Natural killer cell treated with Interleukin-12 subunit alpha and Interleukin-12 subunit beta and Interleukin-15 and Interleukin-18, amount 100 ng/mL, for 72 hours (primary cell): ENCODE measurements at places on chromosomes 12 and 14. TPM values are rescaled to one million over a fixed set of nuclear protein-coding genes. Genes with fewer than 3 reads are reported as not detected.

DNA sequence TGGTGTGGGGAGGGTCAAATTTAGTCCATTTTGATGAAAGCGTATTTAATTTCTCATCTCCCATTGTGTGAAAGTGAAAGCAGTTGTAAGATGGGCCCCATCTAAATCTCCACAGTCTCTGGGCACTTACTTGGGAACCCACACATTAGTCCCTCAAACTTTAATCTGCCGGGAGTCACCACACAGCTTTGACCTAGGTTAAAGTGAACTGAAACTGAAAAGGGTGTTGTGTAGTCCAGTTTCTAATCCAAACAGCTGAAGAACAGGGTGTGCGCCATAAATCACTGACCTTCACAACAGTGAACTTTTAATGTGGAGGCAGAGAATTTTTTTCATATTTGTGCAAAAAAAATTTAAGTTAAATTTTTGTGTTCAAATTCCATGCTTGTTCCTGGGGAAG, 48.4 kb upstream of the PTPRO start:
- no peak for DNase-seq
- peaks cover 3% of the 10 kb centered on the region for H3K4me1 ChIP-seq
- no peak overlapping the region for H3K27ac ChIP-seq
- H3K27me3 ChIP-seq = peaks cover 10% of the 10 kb centered on the region
- H3K36me3 ChIP-seq = no peaks in the 10 kb centered on the region
- H3K4me3 ChIP-seq = no peak overlapping the region

NTF3 gene
- not detected for total RNA-seq

- H3K4me1 ChIP-seq = peaks cover 11% of the 10 kb centered on the region
- no peak overlapping the region for H3K4me3 ChIP-seq
Measured at GRCh38 chr12:53980802-53981496, 4.0 kb upstream of the HOXC10 start.

DNA sequence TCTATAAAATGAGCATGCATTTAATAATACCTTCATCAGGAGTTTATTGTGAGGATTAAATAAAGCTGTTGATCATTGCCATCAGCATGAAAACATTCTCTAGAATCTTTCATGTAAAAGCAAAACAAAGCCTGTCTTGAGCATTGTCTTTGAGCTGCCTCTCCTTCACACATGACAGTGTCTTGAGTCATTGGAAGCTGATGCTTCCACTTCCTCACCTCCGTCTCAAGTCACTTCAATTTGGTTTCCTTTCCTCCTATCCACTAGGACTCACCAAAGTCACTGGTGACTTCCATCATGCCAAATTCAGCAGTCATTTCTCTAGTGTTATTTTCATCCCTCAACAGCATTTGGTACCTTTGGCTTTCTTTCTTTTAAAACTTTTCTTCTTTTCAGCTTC, 31.6 kb upstream of the MYBPC1 start:
- no peak for DNase-seq
- peaks cover 22% of the 10 kb centered on the region for H3K27me3 ChIP-seq
- H3K36me3 ChIP-seq = no peaks in the 10 kb centered on the region
- no peak overlapping the region for H3K4me3 ChIP-seq

- no peak overlapping the region for H3K4me3 ChIP-seq
- H3K4me1 ChIP-seq = peaks cover 18% of the 10 kb centered on the region
- DNase-seq = no peak
- no peaks in the 10 kb centered on the region for H3K27me3 ChIP-seq
Measured at GRCh38 chr12:46558677-46559076, 186.1 kb upstream of the SLC38A2 start.

GRCh38 chr12:61525331-61525730, 734.9 kb upstream of the USP15 start:
- no peaks in the 10 kb centered on the region for H3K4me1 ChIP-seq
- H3K36me3 ChIP-seq = peaks cover 7% of the 10 kb centered on the region
- no peak overlapping the region for H3K27ac ChIP-seq
- no peaks in the 10 kb centered on the region for H3K27me3 ChIP-seq
- no peak overlapping the region for H3K4me3 ChIP-seq

- H3K27ac ChIP-seq = no peak overlapping the region
- no peaks in the 10 kb centered on the region for H3K4me1 ChIP-seq
- no peak for DNase-seq
- H3K4me3 ChIP-seq = no peak overlapping the region
Measured at GRCh38 chr12:88566430-88566829, 13.8 kb downstream of the KITLG start.

TMEM263 gene
- total RNA-seq = 31.2 TPM

LTBR gene
- 3.9 TPM for total RNA-seq

ST8SIA1 gene
- 0.19 TPM for total RNA-seq

DNA sequence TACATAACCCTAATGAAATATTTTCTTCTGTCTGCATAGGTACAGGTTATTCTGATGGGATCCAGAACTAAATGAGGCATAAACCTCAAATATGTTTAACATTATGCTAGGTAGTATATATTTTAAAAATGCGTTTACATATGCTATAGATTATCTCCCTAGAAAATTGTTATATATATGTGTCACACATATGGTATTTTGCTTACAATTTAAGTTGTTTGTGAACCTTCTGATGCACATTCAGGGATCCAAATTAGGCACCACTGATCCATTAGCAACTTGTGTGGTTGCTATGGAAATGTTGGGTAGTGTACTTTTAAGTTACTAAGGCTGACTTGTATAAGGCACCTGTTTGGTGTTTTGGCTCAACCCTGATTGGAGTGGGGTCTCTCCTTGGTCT, 456.7 kb downstream of the AEBP2 start:
- peaks cover 4% of the 10 kb centered on the region for H3K27me3 ChIP-seq
- no peak overlapping the region for H3K4me3 ChIP-seq
- DNase-seq = no peak
- no peak overlapping the region for H3K27ac ChIP-seq
- H3K4me1 ChIP-seq = peaks cover 2% of the 10 kb centered on the region

MCRS1 gene
- total RNA-seq = 89.8 TPM
